KBM-7 (cell line): ENCODE measurements at places on chromosomes 5 and 9.

DNA sequence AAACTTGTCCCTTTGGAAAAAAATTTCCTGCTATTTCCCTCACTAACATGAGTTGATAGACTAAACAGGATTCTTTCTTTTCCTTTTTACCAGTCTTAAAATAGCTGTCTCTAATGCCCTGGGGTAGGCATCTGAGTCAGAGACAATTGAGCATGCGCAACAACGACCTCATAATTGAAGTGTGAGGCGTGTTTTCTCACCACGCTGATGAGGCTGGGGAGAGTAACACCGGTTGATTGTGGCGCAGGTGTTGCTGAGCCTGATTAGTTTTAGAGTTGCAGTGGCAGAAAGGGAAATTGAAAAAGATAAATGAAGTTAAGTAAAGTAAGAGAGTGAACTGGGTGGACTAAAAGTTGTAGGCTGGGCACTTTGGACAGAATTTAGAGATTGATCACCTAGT is 213.7 kb downstream of the TLR4 start:
- DNase-seq: no peak

DNA sequence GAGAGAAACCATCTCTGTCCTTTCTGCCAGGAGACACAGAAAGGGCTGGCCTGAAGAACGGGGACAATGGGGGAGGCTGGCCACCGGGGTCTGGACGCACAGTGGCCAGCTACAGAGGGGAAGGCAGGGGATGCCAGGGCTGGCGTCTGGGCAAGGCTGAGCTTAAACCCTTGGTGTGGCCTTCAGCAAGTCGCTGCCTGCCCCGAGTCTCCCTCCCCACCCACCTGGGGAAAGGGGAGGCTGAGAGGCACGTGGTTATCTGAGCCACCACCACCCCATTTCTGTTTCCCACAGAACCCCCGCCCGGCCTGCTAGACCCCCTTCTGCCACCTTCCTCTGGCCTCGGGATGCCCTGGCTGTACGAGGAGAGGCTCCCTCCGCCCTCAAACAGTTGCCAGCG is 115.3 kb downstream of the VAV2 start:
- DNase-seq: no peak

GRCh38 chr5:95857185-95857945 is 34.8 kb upstream of the GLRX start:
- no peak for DNase-seq

DNA sequence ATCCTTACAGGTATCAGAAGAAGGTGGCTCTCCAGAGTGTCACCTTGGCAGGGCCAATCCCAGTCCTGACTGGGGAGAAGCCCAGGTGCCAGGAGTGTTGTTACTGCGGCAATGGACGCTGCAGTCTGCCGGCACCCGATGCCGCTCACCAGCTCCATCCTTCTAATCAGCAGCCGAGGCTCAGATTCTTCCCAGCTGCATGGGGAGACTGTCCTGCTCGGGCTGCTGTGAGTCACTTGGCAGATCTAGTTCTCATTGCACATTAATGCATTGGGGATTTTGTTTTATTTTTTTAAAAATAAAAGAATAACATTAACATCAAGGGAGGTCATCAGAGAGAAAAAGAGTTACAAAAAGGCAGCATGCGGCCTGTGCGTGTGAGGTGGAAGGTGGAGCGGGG is 115.8 kb downstream of the MTX3 start:
- DNase-seq: no peak

DNA sequence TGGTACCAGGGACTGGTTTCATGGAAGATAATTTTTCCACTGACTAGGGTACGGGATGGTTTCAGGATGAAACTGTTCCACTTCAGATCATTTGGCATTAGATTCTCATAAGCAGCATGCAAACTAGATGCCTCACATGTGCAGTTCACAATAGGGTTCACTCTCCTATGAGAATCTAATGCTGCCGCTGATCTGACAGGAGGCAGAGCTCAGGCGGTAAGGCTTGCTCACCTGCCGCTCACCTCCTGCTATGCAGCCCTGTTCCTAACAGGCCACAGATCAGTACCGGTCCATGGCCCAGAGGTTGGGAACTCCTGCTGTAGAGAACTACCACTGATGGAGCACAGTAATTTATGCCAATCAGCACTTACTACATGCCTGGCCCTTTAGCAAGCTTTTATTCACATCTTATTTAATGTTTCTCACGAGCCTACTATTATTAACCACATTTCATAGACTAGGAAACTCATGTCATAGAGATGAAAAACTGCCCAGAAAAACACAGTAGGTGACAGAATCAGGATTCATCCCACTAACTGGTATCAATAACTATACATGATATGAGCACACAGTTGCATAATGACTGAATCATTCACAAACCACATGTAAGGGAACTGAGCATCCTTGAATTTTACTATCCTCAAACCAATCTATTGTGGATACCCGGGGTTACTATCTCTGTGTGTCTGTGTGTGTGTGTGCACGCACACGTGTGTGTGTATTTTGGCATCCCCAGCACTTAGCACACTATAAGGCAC is 46.5 kb downstream of the SVEP1 start:
- no peak for DNase-seq

DNA sequence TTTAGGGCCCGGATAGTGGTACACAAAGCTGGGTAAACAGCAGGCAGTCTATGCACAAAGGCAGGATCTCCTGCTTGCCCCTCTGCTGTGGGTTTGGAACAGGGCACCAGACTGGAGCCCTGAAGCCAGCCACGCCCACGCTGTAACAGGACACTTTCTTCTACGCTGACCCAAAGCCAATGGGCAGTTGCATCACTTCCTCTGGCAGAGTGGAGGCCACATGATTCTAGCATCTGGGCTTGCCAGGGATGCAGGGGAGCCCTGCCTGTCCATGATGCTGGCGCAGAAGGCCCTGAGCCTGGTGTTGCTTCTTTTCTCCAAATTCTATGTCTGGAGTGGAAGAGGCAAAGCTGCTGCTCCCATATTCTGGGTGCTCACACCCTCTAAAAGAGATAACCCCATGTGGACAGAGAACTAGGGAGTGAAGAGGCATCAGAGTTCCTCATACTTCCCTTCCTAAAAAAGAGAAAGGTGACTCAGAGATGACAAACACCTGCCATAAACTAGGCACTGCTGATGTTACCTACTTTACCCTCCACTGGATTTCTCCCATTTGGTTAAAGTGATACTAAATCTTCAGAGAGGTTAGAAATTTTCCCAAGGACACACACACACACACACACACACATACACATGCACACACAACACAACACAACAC is 260.3 kb upstream of the KLF4 start:
- DNase-seq: peak; percentile 12

- DNase-seq: no peak
Measured at GRCh38 chr5:131259326-131259725, 4.5 kb upstream of the CDC42SE2 start.

GRCh38 chr5:111229221-111229835 is 5.1 kb downstream of the CAMK4 start:
- DNase-seq: no peak

- DNase-seq: no peak
Measured at GRCh38 chr9:132973166-132973565, 5.3 kb upstream of the GFI1B start.

- DNase-seq: no peak
Measured at GRCh38 chr5:81519217-81519905, 125.4 kb upstream of the ACOT12 start.

GRCh38 chr5:68848091-68848490 is 245.7 kb upstream of the SLC30A5 start:
- no peak for DNase-seq

DNA sequence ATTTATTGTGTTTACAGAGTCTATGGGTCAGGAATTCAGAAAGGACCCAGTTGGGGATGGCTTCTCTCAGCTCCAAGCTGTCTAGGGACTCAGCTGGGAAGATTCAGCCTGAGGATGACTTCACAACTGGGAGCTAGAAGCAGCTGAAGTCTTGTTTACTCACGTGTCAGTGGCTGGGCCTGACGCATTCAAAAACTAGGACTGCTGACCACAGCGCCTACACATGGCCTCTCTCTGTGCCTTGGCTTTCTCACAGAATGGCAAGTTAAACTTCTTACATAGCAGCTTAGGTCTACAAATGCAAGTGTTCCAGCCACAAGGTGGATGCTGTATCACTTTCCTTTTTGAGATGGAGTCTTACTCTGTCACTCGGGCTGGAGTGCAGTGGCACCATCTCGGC is 16.3 kb upstream of the PPP2CA start:
- no peak for DNase-seq

DNA sequence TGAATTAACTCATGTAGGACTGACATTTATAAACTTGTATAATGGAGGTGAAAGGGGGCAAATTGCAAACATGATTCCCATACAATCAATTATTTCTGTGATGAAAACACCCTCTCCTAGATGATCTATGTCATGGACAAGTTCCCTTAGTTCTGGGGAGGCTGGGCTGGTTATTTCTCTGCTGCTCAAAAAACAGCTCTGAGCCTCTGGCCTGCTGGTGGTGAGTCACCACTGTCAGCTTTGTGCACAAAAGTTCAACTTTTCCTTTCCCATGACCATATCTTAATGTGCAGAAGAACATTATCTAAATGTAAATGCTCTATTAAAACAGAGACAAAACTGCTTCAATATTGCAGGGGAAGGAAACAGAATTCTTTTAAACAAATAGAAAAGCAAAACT is 85.0 kb downstream of the HMHB1 start:
- no peak for DNase-seq

GRCh38 chr5:170681013-170681433 is 102.5 kb upstream of the GABRP start:
- DNase-seq: peak; percentile 71

DNA sequence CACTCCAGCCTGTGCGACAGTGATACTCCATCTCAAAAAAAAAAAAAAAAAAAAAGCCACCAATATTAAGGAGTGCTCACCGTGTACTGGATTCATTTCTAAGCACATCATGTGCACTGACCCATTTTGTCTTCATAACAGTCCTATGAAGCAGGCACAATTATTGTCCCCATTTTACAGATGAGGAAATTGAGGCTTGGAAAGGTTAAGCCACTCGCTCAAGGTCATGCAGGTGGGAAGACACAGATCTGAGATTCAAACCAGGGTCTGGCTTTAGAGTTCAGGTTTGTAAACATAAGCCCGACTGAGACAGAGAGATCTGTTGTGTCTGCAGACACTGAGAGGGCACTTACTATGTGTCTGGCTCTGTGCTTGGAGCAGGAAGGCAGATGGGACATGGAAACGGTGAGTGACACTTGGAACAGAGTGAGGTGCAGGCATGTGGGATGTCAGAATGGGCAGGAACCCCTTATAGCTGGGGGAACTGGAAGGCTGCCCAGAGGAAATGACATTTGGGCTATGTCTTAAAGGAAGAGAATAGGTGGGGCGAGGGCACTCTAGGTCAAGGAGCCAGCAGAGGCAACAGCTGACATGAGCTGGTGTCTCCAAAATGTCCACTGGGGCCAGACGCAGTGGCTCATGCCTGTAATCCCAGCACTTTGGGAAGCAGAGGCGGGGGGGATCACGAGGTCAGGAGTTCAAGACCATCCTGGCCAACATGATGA is 69.9 kb downstream of the STK10 start:
- DNase-seq: no peak

DNA sequence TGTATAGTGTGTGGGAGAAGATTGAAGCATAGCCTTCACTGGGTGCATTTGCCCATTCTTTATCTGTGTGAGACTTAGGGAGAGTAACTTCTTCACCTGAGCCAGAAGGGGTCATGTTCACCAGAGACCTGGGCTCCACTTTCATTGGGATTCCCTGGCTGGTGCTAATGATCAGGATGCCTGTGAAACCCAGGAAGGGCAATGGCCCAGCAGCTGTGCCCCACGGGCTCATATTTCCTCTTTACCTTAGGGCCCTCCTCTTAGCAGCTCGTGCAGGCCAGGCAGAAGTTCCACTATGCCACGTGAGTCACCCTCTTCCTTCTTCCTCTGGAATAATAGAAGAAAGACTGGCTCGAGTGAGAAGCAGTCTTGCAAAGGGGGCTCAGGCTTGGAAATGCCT is 5.0 kb downstream of the PPARGC1B start:
- peak; percentile 69 for DNase-seq

- no peak for DNase-seq
Measured at GRCh38 chr9:128321343-128321742, 904 bp downstream of the TRUB2 start.

DNA sequence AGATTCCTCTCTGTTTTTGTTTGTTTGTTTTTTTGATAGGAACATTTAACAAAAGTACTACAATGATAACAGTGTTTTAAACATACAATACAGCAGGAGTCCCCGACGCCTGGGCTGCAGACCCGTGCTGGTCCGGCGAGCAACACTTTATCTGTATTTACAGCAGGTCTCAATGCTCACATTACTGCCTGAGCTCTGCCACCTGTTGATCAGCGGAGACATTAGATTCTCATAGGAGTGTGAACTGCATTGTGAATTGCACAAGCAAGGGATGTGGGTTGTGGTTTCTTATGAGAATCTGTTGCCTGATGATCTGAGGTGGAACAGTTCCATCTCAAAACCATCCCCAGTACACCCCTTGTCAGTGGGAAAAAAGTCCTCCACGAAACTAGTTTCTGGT is 1068.5 kb upstream of the CDH10 start:
- peak; percentile 1 for DNase-seq

DNA sequence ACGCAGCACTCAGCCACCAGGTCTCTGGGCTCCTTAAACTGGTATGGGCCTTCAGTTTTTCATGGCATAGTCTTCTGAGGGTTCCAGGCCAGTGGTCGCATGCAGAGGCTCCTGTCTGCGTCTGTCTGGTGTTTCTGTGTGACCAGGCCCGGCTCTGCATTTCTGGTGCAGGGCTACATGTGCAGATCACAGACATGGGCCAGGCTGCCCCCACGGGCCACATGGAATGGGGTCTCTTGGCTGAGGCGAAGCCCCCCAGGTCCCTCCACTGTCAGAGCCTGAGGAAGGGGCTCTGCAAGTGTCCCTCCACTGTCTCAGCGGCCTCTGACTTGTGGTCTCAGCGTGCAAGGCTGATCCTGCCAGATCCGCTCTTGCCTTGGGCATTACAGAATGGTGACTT is 15.6 kb upstream of the CARD19 start:
- no peak for DNase-seq

DNA sequence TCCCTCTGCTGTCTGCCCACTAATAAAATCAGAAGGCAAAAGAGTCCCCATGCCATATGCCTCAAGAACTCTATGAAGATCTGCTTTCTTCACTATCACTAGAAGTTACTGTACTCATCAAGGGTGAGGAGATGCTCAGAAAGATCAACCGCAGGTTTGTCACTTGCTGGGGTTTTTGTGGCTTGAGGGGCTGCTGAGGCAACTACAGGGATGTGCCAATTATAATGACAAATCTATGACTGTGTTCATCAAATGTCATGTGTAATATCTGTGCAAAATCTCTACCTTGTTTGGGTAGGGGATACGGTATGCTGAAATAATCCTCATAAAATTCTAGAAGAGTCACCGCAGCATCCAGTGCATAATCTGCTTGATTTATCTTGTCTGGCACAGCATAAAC is 13.0 kb downstream of the ERAP1 start:
- no peak for DNase-seq

DNA sequence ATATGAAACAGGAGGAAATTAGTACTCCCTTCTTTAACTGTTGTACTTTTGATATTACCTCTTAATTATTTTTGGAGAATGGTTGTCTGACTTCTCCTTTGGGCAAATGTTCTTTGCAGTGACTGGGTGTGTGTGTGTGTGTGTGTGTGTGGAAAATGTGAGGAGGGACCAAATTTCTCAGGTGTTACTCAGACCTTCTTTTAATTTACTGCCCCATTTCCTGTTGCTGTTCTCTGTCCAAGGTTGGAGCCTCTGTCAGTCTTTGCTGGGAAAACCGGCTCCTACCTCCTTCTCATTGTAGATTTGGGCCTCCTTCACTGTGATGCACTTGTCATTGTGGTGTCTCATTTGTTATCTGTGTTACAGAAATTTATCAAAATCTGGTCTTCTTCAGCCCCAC is 68.4 kb downstream of the PBX3 start:
- no peak for DNase-seq

- DNase-seq: peak; percentile 39
Measured at GRCh38 chr5:148998174-148998797, 64.6 kb downstream of the SH3TC2 start.
